ENCODE measurements at places on chromosomes 3 and 15. TPM values are rescaled to one million over a fixed set of nuclear protein-coding genes. Genes with fewer than 3 reads are reported as not detected.

The LHFPL4 gene
- 0.14 TPM for total RNA-seq

The ZBTB47 gene
- total RNA-seq = 29.1 TPM

DNA sequence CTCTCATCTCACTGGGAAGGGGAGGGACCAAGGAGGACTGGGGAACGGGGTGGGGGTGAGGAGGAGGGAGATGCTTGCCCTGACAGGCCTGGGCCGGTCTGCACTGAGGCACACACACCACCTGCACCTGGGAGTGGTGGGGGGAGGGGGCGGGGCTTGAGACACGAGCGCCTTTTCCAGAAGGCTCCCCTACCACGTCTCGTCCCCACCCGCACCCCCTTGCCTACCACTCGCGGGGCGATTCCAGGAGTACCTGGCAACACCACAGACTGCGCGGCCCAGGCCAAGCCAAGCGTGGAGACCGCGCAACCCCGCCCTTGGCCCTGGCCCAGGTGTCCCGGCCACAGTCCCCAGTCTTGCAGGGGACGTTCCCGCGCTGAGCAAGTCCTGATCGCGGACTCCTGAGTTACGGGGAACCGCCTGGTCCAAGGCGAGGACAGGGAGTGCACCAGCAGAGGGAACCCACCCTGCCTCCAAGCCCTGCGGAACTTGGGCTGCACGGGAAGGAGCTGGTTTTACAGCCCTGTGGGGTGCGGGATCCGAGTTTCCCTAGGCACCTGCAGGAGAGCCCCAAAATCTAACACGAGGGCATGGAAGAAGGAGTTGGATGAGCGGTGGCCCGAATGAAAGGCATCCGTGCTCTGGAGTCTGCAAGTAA, 68.1 kb upstream of the SH3GL3 start:
- H3K27me3 ChIP-seq = peaks cover 11% of the 10 kb centered on the region
- no peak for DNase-seq
- H3K36me3 ChIP-seq = no peaks in the 10 kb centered on the region
- H3K4me3 ChIP-seq = no peak overlapping the region

- no peaks in the 10 kb centered on the region for H3K36me3 ChIP-seq
- DNase-seq = no peak
- H3K4me3 ChIP-seq = no peak overlapping the region
- peak overlapping the region; percentile 26 for H3K27ac ChIP-seq
Measured at GRCh38 chr3:172213904-172214303, 174.5 kb downstream of the FNDC3B start.

Data from uterus (tissue), 4 donors.